Neural progenitor cell (in vitro differentiated cells): ENCODE measurements at places on chromosomes 3 and 15. TPM values are rescaled to one million over a fixed set of nuclear protein-coding genes. Genes with fewer than 3 reads are reported as not detected.

EFCC1 gene
- total RNA-seq, result 1.1 and 1.5 TPM in 2 replicates

EXD1 gene
- total RNA-seq, result 0.06 and 0.41 TPM in 2 replicates

KCNAB1 gene
- total RNA-seq, result 0.15 and 0.24 TPM in 2 replicates

ALPK3 gene
- 5.4 and 9.5 TPM in 2 replicates for total RNA-seq

SLC2A2 gene
- not detected in 2 replicates for total RNA-seq

ISLR gene
- 0.68 TPM in 1 of 2 replicates, not detected in the other for total RNA-seq

C3orf85 gene
- not detected in 2 replicates for total RNA-seq

SLC22A14 gene
- total RNA-seq, result not detected in 2 replicates

PLA1A gene
- not detected in 2 replicates for total RNA-seq

GRCh38 chr15:64681424-64682024, 93.9 kb downstream of the RBPMS2 start:
- DNase-seq, result peak; percentile 87

DNA sequence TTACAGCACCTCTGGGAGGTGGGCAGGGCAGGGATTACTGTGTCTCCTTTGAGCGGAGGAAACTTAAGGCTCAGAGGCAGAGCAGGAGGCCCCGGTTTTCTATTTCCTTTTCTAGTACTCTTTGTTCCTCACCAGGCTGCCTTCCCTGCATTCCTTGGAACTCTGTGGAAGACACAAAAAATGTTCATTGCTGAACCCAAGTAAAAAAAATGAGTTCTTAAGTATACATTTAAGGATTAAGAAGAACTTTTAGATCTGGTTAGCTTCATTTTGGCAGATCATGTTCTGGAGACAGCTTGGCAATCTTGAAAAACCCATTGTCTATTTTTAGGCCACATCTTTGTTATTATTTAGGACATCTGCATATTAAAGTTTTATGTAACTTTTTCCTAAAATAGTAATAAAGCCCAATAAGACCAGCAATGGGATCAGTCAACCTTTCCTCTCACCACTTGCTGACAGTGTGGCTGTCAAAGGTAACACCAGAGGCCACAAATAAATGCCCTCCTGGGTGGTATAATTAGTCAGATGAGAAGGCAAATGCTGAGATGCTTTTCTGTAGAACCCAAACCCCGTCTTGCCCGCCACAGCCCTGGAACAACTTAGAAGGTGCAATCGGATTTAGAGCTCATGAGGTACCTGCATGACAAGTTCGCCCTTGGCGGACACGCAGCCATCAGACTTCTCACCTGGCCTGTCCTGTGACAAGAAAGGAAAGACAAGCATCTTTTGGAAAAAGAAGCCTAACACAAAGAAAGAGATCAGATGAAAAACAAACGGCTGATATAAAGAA, 97.2 kb downstream of the DGKG start:
- DNase-seq, result peak; percentile 41

- DNase-seq, result peak; percentile 21
Observed at GRCh38 chr15:39426552-39427532, 154.0 kb upstream of the THBS1 start.

GRCh38 chr15:59746777-59747176, 57.7 kb upstream of the BNIP2 start:
- DNase-seq, result no peak

DNA sequence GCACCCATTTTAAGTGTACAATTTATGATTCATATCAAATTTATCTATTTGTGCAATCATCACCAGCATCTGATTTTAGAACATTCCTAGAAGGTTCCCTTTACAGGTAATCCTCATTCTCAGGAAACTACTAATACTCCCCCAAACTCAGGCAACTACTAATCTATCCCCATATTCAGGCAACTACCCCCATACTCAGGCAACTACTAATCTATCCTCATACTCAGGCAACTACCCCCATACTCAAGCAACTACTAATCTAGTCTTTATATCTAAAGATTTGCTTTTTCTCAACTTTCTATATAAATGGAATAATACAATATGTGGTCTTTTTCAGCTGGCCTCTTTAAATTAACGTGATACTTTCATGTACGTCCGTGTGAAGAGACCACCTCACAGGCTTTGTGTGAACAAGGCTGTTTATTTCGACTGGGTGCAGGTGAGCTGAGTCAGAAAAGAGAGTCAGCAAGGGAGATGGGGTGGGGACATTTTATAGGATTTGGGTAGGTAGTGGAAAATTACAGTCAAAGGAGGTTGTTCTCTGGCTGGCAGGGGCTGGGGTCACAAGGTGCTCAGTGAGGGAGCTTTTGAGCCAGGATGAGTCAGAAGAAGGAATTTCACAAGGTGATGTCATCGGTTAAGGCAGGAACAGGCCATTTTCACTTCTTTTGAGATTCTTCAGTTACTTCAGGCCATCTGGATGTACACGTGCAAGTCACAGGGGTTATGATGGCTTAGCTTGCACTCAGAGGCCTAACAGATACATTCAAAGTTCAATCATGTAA, 1444.5 kb upstream of the CADM2 start:
- DNase-seq, result no peak

DNA sequence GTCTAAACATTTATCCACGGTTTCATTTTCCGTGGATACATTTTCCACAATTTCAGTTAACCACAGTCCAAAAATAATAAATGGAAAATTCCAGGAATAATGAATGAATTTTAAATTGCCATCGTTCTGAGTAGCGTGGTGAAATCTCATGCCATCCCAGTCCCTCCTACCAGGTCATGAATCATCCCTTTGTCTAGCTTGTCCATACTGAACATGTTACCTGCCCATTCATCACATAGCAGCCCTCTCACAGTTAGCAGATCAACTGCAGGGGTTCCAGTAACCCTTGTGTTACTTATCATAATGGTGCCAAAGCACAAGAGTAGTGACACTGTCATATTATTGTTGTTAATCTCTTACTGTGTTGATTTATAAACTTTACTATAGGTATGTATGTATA, 124.5 kb downstream of the GSK3B start:
- no peak for DNase-seq

DNA sequence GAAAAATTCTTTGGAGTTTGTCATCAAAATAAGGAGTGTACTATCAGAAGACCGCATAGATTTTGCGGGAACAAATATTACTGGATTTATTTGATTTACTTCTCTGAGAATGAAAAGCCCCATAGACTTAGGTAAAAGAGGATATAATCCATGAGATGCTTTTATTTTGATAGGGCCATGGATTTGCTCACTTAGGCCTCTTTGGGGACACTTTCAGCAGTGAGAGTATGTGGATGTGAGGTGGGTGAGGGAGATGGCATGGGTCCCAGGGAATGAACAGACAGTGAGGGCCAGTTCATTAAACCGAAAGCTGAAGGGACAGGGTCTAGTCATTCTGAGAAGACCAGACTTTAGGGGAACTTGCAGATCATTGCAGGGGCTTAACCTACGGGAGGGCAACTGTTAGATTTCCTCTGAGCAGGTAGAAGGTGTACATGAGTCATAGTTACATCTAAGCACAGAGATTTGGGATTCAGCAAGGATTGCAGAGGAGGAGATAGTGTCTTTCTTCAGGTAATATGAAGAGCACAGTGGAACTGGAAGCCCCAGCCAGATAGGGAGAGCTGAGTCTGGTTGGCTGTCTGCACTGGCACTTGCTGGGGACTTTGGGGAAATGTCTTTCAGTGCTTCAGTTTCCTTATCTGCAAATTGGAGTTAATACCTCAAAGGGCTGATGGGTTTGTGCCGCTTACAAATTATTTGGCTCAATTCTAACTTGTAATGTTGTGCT, 30.8 kb downstream of the SH3GL3 start:
- DNase-seq, result no peak

DNA sequence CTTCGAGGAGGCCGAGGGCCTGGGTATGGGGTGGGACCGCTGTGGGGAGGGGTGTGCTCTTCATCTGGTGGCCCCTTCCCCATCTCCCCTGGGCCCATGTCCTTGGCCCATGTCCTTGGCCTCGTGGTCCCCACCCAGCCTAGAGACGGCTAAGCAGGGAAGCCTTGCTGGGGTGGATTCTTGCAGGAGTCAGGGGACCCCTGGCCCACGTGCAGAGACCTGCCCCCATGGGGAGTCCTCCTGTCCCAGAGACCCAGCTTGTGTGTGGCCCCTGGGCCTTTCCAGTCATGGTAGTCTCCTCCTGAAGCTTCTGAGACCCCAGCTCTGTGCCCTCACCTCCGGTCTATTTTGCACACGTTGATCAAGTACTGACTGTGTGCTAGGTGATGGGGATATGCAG, 97.4 kb downstream of the TBC1D2B start:
- no peak for DNase-seq

- no peak for DNase-seq
Observed at GRCh38 chr3:176906046-176906905, 291.0 kb downstream of the TBL1XR1 start.

- no peak for DNase-seq
Observed at GRCh38 chr3:44923632-44924456, 49.4 kb downstream of the TGM4 start.

GRCh38 chr3:100609305-100609704, at the start of gene ADGRG7:
Gene ADGRG7, plus strand, starts transcription at chr3:100609601. Its CDS starts 256 bp downstream, at chr3:100609857.
- no peak for DNase-seq

- DNase-seq, result no peak
Observed at GRCh38 chr15:22968366-22968765, 11.8 kb downstream of the CYFIP1 start.

GRCh38 chr3:114741066-114741465, 406.0 kb downstream of the ZBTB20 start:
- DNase-seq, result no peak

GRCh38 chr15:86830304-86830703, 750.6 kb downstream of the AGBL1 start:
- no peak for DNase-seq

DNA sequence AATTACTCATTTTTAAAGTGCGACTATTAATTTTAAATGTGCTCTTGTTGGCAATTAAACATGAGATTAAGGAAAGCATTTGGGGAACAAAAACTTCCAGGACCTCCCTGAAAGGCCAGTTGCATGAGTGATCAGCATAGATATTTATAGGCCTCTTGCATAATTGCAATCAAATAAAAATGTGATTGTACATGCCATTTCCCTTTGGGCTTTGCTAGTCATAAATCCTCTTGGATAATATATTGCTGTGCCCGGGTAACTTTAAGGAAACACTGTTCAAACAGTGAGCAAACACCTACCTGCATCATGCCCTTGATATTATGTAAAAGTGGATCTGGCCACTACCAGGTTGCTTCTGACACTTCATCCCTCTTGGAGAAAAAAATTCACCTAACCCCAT, 239.1 kb downstream of the MCTP2 start:
- DNase-seq, result no peak

- DNase-seq, result peak; percentile 51
Observed at GRCh38 chr3:38755130-38755529, 60.9 kb downstream of the SCN10A start.

DNA sequence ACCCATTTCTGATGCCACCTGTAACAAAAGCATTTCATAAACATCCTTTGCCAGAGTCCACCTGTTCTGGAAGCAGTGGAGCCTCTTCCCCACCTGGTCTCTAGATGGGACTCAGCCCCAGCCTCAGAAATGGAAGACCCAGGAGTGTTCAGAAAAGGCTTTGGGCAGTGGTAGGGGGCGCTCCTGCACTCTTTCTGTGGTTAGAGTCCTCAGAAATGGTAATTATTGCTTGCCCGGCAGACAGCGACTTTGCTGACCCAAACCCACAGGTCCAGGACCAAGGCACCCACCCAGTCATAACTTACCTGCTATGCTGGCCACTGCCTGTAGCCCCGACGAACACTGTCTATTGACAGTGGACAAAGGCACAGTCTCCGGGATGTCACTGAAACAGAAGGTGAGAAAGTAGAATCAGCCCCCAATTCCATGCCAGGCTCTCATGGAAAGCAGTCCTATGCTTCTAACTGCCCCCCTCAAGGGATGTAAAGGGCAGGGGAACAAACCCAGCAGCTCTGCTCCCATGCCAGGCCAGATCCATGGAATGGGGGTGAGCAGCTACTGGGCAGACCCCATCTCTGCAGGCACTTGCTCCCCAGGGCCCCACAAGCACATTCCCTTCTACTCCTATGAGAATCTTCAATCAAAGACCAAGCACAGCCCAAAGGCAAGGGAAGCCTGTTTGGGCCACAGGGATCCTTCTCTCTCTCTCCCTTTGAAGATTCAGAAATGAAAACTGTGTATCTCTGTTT, 5.1 kb downstream of the ACAA1 start:
- DNase-seq, result peak; percentile 77

- no peak for DNase-seq
Observed at GRCh38 chr3:98846101-98846500, 55.4 kb downstream of the DCBLD2 start.

DNA sequence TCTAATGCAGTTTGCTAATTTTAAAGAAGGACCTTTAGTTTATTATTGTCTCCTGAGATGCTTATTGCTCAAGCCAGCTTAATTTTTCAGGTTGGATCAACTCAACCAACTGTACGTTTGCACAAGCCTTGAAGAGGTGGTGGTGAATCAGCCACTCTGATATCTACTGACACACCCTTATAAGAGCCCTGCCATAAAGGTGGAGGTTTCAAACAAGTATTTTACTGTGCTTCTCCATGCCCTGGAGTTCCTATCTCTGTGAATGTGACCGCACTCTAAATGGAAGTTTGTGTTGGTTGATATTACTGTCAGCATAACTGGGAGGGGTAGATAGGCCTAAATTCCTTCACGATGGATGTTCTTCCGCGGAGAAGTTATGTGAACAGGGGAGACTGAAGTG, 297.3 kb upstream of the UBE2E1 start:
- DNase-seq, result no peak

- DNase-seq, result peak; percentile 79
Observed at GRCh38 chr3:156456771-156457224, 98.1 kb downstream of the SSR3 start.

- DNase-seq, result no peak
Observed at GRCh38 chr15:60363903-60364611, 33.7 kb downstream of the ANXA2 start.

- no peak for DNase-seq
Observed at GRCh38 chr3:69297501-69297900, 88.4 kb downstream of the FRMD4B start.

DNA sequence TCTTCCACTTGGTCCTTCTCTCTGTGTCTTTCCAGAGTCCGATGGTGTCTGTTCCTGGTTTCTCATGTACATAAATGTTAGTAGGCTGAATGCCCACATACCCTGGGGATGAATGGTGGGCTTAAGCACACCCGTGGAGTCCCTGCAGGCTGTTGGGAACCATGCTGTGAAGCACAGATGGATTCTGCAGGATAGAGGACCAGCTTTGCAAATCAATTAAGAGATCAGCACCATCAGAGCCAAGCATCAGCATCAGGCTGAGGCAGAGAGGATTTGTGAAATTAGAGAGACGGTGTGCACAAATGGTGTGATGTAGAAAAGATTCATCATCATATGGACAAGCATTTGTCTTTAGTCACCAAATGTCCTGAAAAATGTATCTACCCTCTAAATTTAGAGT, 127.1 kb downstream of the SV2B start:
- DNase-seq, result peak; percentile 41

DNA sequence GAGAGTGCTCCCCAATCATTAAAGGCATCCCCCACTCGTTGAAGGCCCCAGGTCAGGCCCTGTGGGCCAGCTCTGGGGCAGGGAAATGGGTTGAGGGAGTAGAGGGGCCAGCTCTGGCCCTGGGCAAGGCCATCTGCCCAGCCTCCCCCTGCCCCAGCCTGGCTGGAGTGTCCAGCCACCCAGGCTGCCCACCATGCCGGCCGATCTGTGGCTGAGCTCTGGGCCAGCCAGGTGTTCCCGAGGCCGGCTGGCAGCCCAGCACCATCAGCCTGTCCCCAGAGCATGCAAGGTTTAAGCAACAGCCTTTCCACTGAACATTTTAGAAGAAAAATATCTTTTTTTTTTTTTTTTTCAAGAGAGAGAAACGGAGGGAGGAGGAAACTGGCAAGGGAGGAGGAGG, 62.8 kb upstream of the LINGO1 start:
- no peak for DNase-seq

- DNase-seq, result peak; percentile 54
Observed at GRCh38 chr3:54349231-54349652, 226.9 kb downstream of the CACNA2D3 start.

- no peak for DNase-seq
Observed at GRCh38 chr15:58908550-58909309, 24.7 kb downstream of the SLTM start.
